ENCODE measurements at places on chromosomes 7 and 10. TPM values are rescaled to one million over a fixed set of nuclear protein-coding genes. Genes with fewer than 3 reads are reported as not detected.

Gene SLC26A5
- total RNA-seq, result not detected

Gene MGMT
- 11.4 TPM for total RNA-seq

Gene PTPRN2
- 0.92 TPM for total RNA-seq

Gene PRSS37
- total RNA-seq, result not detected

Gene FAM25C
- not detected for total RNA-seq

Gene UNCX
- not detected for total RNA-seq

Gene PON1
- not detected for total RNA-seq

Gene PTPRE
- 51.1 TPM for total RNA-seq

Gene DUSP5
- total RNA-seq, result 29.4 TPM

Gene ANKRD30A
- not detected for total RNA-seq

Gene GNAI1
- total RNA-seq, result 11.3 TPM

Gene CXCL12
- 121 TPM for total RNA-seq

Gene ACSM6
- 0.30 TPM for total RNA-seq

Gene SEMA3C
- 60.8 TPM for total RNA-seq

Gene EVX1
- not detected for total RNA-seq

Gene CCDC126
- total RNA-seq, result 10.1 TPM

Gene KNDC1
- 0.05 TPM for total RNA-seq

Gene GJD4
- not detected for total RNA-seq

Gene MYL7
- 2,493 TPM for total RNA-seq

Gene PTN
- 15.8 TPM for total RNA-seq

Gene ASZ1
- not detected for total RNA-seq

Gene GIMAP1
- 3.5 TPM for total RNA-seq

Gene ACTL6B
- total RNA-seq, result not detected

Gene ZNF117
- total RNA-seq, result 6.0 TPM

Gene GLI3
- total RNA-seq, result 10.5 TPM

Gene LRRN3
- 0.40 TPM for total RNA-seq

Gene SGCE
- 27.7 TPM for total RNA-seq

Gene OR2A42
- total RNA-seq, result not detected

Gene SPAM1
- 0.24 TPM for total RNA-seq

Gene NUDT13
- total RNA-seq, result 2.4 TPM

Gene TAC1
- not detected for total RNA-seq

Gene LOXL4
- 17.9 TPM for total RNA-seq

Gene TSPAN15
- 6.9 TPM for total RNA-seq

Gene GIMAP7
- 13.0 TPM for total RNA-seq

Gene GHRHR
- not detected for total RNA-seq
